ENCODE measurements at places on chromosomes 11 and 22.

DNA sequence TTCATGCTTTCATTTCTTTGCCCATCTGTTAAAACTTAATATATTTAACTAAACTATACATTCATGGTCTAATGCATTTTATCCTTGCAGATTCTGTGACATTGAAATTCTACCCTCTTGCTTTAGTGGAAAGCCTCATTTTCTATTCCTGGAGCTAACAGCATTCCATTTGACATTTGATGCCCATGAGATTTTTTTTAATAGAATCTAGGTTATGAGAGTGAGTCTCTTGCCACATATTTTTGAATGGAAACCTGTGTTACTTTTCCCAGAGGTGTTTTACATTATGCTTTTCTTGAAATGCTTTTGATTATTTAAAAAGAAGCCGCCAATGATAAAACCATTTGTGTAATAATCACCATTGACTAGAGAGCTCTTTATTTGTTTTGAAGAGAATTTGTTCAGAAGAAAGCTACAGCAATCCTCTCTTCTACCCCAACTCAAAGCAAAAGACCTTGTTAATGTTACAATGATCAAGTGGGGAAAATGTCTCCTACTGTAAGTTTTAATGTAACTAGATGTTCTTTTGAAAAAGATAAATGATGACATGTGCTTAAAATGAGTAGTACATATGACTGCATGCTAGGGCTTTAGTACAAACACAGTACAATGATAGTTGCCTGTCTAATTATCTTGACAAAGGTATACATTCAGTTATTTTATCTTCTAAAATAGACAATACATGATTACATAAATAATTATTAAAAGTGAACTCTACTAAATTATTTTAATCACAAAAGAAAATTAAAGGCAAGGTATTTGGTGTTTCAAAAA, 67.3 kb downstream of the GAS2 start:
- no peak for DNase-seq

DNA sequence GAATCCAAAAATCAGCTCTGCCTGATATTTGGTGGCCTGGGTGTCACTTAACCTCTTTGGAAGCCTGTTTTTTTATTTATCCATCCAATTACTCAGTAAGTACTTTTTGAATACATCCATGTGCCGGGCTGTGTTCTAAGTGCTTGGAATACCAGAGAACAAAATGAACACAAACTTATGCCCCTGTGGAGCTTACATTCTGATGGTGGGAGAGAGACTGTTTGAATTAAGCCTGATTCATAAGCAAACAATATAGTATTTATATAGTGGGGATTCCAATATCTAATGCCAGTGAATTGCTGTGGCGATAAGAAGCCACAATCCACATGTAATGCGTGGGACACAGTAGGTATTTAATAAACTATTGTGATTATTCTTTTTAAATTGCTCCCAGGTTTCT, 19.4 kb downstream of the KCNJ5 start:
- DNase-seq, result no peak

GRCh38 chr22:26236991-26237390, 67.7 kb downstream of the SEZ6L start:
- no peak for DNase-seq

DNA sequence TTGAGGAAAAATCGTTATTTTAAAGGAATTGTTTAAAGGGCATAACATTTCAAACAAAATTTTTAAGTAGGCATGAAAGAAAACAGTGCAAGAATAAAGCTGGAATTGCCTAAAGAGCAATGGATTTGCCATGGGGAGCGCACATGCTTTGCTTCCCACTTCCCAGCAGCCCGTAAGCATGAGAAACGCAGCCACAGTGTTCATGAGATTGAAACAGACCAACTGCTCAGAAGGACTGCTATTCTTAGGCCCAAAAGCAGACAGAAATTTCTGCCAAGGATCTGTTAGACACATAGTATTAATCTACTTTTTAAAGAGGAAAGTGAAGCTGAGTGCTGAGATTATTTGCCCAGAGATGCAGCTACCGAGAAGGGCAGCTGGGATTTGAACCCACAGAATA, 34.2 kb upstream of the TSKU start:
- DNase-seq, result no peak

- no peak for DNase-seq
Measured at GRCh38 chr11:26909515-26909914, 84.4 kb upstream of the FIBIN start.

DNA sequence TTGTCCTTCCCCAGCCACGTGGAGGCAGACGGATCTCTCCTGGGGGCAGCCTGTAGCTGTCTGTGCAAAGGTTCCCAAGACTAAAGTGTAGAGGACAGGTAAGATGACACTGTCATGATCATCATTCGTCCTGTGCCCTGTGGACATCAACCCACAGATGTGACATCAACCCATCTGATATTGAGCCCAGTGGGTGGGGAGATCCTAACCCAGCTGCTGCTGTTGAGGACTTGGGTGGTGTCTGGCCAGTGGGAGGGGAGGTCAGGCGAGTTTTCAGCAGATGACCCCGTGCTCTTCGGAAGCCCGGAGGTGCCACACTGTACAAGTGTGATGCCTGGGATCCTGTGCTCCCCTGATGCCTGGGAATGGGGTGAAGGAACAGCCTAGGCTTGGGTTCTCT, 1.2 kb upstream of the GAL start:
- DNase-seq, result no peak

DNA sequence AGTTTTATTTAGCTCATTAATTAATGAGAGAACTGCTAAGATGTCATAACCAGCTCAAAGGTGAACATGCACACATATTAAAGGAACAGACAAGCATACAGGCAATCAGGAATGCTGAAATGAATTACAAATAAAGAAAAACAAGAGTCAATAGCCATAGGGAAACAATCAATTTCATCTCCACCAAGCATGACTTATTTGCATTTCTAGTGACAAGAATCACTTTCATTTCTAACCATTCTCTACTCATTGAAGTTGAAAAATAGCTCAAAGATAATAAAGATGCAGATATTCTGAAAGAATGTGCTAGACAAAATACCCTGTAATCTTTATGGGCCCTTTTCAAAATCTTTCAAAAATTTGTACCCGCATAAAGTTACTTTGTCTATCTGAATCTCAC, 23.2 kb downstream of the ISX start:
- DNase-seq, result no peak

Measured in WERI-Rb-1 (cell line).